Stimulated activated CD8-positive, alpha-beta memory T cell treated with anti-CD3 and anti-CD28 coated beads, Interleukin-4, amount 100 ng/mL, for 4 hours (primary cell): ENCODE measurements at places on chromosomes 4 and X.

DNA sequence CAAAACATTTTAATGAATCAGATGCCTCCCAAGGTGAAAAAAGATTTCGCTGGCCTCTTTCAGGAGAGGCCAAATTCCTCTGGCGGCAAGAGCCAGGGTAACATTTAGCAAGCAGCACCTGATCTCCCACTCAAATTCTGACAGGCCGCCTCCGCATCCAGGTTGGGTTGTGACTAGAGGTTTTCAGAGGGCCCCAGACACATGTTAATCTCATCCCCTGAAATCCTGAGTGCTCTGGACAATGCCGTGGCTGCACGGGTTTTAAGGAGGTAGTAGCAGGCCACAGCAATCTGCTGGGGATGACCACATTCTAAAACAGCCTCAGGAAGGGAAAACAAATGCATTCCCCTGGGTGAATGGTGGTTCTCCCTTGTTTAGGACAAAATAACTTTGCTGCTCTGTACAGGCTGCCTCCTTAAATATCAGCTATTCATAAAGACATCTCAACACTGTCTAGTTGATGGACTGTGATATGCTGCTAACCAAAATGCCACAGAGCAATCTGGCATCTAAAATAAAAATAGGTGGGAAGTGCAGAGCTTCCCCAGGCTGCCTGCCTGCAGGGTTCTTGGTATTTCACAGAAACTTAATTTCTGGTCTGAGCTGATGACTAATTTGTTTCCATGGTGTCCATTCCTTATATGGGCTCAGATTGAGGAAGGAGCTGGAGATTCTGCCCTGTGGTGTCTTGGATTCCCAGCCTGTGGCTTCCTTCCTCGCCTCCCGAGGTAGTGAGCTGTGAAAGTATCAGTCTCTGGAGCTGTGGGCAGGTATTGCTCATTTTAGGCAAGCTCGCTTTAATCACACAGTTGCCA is 202.0 kb downstream of the DCLK2 start:
- no peak for DNase-seq

GRCh38 chrX:123881330-123881729 is 21.5 kb downstream of the XIAP start:
- no peak for DNase-seq

- no peak for DNase-seq
Measured at GRCh38 chr4:67593741-67594175, 35.2 kb downstream of the STAP1 start.

- no peak for DNase-seq
Measured at GRCh38 chr4:6935965-6936364, 26.3 kb downstream of the TBC1D14 start.

GRCh38 chr4:24240655-24241054 is 343.7 kb downstream of the DHX15 start:
- DNase-seq, result no peak

GRCh38 chr4:95248720-95249425 is 299.9 kb downstream of the UNC5C start:
- DNase-seq, result no peak

- DNase-seq, result no peak
Measured at GRCh38 chr4:79201971-79202370, 123.9 kb downstream of the NAA11 start.

GRCh38 chr4:15934259-15934658 is 4.3 kb downstream of the FGFBP1 start:
- DNase-seq, result no peak

GRCh38 chr4:15665753-15666365 is 10.7 kb upstream of the FBXL5 start:
- DNase-seq, result no peak

GRCh38 chr4:17362430-17362829 is 149.5 kb downstream of the QDPR start:
- no peak for DNase-seq

GRCh38 chr4:11436084-11436483 is 7.4 kb upstream of the HS3ST1 start:
- DNase-seq, result no peak

DNA sequence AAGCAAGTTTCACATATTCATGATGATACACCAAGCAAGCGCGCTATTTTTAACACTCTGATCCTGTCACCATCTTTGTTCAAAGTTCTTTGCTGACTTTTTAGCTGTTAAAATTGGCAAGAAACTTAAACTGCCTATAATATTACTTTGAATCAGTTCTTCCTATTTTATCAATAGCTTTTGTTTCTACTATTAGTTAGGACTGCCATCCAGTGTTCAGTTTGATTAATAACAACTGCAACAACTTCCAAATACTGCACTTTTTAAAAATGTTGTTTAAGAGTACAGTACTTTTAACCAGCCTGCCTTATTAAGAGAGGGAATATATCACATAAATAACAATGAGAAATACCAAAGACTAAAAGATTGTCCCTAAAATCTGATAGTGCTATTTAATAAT is 614.3 kb downstream of the FAM133A start:
- no peak for DNase-seq

- no peak for DNase-seq
Measured at GRCh38 chrX:154032160-154032559, 12.5 kb upstream of the IRAK1 start.

- no peak for DNase-seq
Measured at GRCh38 chrX:17931855-17932254, 70.8 kb upstream of the RAI2 start.

- no peak for DNase-seq
Measured at GRCh38 chr4:67983333-67983732, 20.0 kb upstream of the TMPRSS11A start.

GRCh38 chrX:104435249-104435648 is 130.8 kb upstream of the IL1RAPL2 start:
- no peak for DNase-seq

DNA sequence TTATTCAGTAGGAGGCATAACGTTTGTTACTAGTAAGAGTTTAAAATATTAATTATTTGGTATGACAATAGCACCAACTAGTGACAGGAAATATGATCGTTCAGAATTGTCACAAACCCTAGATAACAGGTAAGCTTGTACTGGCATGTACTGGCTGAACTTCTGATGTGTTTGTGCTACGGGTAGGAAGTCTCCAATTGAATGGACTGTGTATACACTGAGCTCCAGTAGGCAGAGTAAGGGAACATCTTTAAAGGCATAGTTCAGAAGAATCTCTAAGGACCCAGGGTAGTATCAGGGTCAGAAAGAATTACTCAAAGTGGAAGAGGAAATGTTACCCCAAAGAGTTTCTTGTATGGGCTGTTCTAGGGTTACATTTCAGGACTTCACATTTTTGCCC is 230.4 kb downstream of the EDA2R start:
- DNase-seq, result no peak

DNA sequence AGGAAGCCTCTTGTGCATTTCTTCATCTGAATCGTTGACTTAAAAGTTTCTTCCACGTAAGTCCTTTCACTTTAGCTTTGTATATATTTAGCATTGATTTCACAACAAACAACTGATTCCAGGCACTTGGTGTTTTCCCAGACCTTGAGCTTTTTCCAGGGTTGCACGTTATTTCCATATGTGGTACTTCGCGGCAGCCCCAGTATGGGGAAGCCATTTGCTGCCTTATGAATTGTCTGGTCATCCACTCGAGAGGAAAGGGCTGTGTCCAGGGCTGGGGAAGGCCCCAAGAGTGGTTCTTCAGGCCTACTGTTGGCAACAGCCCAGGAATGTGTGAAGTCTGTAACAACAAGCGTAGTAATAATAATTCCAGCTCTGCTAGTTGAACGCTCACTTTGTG is 2.8 kb upstream of the TLR8 start:
- DNase-seq, result no peak

DNA sequence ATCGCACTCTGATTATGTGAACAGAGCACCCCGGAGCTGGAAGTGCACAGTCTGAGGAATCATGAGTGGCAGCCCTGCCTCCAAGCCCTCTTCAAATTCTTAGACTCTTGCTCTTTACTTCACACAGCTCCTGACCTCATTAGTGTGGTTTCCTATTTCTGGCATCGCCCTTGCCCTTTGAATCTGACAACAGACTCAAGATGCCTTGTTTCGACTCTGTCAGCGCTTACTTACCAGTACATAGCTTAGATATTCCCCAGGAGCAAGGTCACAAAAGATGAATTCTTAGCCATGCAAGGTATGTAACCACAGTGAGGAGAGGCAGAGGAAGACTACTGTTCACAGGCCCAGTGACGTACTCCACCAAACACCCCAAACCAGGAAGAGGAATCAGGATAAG is 167.2 kb downstream of the KDR start:
- DNase-seq, result no peak

DNA sequence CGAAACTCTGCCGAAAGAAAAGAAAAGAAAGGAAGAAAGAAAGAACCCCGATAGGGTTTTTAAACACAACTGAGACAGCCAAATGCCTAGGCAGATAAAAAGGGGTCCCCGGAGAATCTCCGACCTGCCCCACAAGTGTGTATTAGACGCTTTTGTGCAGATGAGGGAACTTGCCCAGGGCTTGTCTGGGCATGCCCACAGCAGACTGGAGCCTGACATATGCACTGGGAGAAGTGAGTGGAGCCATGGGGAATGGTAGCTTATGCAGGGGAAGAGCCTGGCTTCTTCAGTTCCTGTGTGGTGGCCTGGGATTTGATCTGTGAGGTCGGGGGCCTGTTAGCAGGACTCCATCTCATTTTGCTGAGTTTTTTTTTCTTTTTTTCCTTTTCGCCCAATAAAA is 199.0 kb downstream of the GPC3 start:
- DNase-seq, result no peak

- DNase-seq, result no peak
Measured at GRCh38 chrX:55057675-55058249, 17.1 kb upstream of the PAGE2B start.

- DNase-seq, result no peak
Measured at GRCh38 chrX:6266041-6266440, 37.4 kb upstream of the NLGN4X start.
